ENCODE measurements at places on chromosomes 16 and 17. TPM values are rescaled to one million over a fixed set of nuclear protein-coding genes. Genes with fewer than 3 reads are reported as not detected.

Gene TPSG1
- not detected for total RNA-seq

Gene CMIP
- 2.5 TPM for total RNA-seq

Gene TSPOAP1
- not detected for total RNA-seq

Gene MIF4GD
- 11.6 TPM for total RNA-seq

Gene SLFN12L
- total RNA-seq, result 0.12 TPM

Gene TBC1D28
- not detected for total RNA-seq

Gene ABCA3
- 8.4 TPM for total RNA-seq

Measured in aortic smooth muscle cell (primary cell).